Glomerular endothelial cell (primary cell): ENCODE measurements at places on chromosomes 7 and 10.

GRCh38 chr7:68319061-68319460 lies 1279.2 kb upstream of the AUTS2 start:
- DNase-seq, result no peak

- DNase-seq, result no peak
Observed at GRCh38 chr7:16359216-16359615, 62.1 kb downstream of the CRPPA start.

DNA sequence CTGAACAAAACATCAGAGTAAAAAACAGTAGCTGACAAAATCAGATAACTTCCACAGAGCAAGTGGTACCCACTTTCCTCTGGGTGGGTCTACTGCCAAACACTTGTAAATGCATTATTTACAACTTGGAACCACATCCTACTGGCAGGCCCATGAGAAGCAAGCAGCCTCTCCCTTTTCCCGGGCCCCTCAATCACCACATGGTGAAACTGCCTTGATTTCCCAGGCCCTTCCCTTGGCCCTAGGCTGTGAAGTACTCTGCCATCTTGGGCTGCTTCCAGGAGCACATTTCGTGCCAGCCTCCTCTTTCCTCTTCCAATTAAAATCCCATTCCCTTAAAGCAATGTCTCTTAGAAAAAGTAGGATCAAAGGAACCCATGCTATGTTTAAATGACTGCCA lies 71.4 kb downstream of the CUZD1 start:
- DNase-seq, result no peak

DNA sequence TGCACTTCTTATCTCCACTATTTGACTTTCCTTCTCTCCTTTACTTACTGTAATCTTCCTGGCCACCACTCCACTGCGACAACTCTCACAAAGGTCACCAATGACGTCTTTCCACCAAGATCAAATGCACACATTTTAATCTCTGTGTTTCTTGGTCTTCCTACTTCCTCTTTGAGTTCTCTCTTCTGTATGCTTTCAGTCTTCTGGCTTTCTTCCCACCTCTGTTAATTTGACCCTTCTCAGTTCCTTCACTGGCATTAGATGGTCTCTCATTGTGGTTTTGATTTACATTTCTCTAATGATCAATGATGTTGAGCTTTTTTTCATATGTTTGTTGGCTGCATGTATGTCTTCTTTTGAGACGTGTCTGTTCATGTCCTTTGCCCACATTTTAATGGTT lies 31.9 kb downstream of the FAM107B start:
- no peak for DNase-seq

DNA sequence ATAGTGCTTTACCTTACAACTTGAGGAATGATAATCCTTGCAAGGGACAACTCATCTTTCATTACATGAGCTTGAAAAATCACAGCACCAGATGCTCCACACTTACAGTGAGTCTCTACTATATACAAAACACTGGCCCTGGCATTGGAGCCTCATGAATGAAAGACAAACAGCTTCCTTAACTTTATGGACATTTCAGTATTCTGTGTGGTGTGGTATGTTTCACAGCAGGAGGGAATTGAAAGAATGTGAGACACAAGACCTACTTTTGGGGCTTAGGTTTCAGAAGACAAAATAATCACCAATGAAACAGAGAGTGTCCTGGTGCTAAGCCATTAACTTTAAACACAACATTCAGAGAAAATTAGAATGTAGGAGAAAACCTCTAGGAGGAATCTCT lies 1249.6 kb downstream of the XPNPEP1 start:
- no peak for DNase-seq

DNA sequence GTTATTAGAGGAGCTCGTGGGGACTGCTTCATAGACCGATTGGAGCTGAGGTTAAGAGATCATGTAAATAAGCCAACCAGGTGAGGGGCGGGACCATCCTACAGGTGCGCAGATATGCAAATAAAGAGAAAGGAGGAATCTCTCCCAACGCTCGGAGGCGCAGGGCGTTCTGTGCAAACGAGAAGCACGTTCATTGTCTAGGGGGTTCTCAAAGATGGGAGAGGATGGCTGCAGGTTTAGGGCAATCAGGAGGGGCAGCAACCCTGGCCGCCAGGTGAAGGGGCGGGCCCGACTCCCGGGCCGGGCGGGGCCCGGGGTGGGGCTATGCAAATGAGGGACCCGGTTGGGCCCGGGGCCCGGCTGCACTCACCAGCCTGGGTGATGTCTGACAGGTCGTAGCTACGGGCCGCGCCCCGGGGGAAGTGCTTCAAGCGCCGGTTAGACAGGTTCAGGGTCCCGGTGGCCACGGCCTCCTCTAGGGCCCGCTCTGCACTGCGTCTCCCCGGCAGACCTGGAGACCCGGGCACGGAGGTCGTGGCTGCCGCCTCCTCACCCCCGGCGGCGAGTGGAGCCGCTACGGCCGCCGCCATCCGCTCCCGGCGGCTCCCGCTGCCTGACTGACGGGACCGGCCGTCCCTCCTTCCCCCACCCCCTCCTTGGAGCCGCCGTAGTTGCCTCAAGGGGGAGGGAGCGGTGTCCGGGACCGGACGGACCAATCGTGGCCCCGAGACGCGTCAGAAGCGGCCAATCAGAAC lies at the start of gene LRCH4:
LRCH4 (minus strand) TSS at position 619 of the 755 bp plus-strand sequence; CDS start at position 590, 29 bp downstream.
- DNase-seq, result no peak

DNA sequence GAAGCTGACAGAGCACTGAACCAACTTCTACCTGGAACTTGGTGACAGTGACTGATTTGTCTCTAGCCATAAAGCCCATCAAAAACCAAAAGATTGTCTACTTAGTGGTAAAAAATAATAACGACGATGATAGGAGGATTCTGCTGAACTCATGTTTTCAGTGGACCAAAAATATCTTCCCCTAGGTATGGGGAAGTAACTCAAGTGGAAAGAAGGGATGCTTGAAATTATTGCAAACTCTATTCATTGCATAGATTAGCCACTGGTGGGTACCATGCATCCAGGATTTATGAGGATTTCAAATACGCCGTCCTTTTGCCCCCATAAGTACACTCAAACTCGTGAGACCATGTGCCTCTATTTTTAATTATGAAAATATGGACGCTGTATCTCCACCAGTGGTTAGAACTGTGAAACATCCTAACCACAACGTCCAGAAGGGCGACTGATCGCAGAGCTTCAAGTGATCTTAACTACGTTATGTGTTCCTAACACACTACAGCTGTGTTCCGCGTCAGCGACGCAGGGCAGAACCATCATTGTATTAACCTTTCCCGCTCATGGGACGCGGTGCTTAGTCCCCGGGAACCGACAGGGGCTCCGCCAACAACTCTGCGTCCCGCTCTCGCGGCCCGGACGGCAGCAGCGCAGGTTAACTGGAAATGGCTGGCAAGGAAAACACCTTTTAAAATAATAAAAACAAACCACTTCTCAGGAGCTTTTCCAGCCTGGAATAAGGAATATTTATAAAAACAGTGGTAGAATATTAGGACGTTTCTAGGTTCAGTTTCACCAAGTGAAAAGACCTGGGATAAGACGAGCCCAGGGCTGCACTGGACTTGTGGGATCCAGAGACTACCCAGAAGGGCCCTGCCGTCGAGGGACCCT lies 776 bp downstream of the PEX1 start:
- peak; percentile 20 for DNase-seq

DNA sequence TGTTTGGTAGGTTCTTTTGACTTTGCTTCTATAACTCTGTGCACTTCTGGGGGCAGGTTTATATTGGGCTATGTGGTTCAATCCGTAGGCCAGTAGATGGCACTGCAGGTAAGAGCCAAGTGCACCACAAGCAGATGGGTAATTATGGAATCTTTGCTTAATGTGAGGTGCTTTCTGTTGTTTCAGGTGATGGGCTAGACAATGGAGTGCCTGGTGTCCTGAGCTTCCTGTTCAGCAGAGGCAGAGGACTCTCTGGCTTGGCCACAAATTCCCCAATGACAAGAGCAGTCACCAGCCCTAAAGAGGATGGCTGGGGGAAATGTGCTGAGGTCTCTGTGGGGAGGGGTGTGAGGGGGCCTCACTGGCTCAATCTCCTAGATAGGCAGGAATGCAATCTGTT lies 455.0 kb downstream of the CCSER2 start:
- no peak for DNase-seq

GRCh38 chr10:25206693-25207414 lies 32.1 kb downstream of the GPR158 start:
- DNase-seq, result no peak

DNA sequence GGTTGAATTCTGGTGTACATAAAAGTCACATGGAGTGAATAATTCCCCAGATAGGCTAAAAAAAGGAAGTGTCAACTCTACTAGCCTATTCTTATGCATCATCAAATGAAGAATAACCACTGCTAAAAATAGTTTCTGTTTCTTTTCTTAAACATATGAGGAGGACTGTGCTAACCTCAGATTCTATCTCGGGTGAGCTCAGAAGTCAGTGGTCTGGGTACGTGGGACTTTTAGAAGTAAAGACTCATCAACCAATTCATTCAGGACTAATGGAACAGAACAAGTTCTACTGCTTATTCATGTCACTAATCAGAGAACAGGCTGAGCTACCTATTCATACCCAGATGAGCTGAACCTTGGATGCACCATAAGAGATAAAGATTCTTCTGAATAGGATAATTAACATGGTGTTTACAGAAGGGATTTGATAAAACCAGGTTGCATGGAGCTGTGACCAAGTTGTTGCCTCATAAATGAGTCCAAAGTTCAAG lies 9.5 kb upstream of the ASAH2 start:
- no peak for DNase-seq

GRCh38 chr10:103605359-103606096 lies 112.0 kb downstream of the NEURL1 start:
- DNase-seq, result peak; percentile 5

DNA sequence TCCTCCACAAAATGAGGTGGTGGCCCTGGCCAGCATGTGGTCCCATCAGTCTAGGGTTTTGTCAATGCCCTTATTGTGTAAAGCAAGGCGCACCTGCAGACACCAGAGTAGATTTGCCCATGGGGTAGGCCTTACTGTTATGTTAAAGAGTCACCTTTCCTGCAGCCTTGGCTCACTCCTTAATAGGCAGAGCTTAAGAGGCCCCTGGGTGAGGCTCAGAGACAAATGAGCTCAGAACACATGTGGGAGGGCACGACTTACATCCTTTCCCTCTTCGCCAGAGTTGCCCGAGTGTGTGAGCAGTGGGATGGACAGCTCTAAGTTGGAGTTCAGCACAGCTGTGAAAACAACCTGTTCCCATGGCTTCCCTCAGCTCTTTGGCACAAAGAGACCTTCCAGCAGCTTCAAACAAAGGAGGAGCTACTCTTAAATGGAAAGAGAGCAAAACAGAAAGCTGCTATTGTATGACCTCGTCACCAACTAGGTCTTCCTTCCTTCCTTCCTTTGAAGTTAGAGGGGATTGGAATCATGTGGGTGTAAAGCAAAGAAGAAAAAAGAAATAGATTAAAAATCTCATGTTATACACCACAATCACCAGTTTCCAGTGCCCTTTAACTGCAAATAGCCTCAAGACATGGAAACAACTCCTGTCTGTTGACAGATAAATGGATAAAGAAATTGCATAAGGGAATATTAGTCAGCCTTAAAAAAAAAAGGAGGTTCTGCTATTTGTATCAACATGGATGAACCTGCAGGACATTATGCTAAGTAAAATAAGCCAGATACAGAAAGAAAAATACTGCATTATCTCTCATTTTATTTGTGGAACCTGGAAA lies 11.9 kb upstream of the XPNPEP1 start:
- peak; percentile 82 for DNase-seq

GRCh38 chr7:32519763-32520162 lies 24.5 kb downstream of the AVL9 start:
- DNase-seq, result no peak
